ENCODE measurements at places on chromosomes 4 and X.

DNA sequence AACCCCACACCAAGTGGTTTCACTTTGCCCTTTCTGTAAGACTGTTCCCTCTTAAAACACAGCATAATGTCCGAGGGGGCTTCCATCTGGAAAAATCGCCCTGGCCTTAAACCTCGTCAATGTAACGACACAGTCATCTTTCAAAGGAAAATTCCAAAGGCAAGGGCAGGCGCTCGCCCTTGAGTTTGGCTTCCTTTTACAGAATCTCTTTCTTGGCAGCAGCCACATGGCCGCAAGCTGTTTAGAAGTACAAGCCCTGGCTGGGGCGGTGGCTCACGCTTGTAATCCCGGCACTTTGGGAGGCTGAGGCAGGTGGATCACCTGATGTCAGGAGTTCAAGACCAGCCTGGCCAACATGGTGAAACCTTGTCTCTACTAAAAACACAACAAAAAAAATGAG is 27.1 kb upstream of the GRPEL1 start:
- no peak for DNase-seq

- no peak for DNase-seq
Observed at GRCh38 chr4:7903791-7904516, 35.7 kb downstream of the AFAP1 start.

- DNase-seq: no peak
Observed at GRCh38 chr4:159235779-159236368, 133.0 kb downstream of the RAPGEF2 start.

DNA sequence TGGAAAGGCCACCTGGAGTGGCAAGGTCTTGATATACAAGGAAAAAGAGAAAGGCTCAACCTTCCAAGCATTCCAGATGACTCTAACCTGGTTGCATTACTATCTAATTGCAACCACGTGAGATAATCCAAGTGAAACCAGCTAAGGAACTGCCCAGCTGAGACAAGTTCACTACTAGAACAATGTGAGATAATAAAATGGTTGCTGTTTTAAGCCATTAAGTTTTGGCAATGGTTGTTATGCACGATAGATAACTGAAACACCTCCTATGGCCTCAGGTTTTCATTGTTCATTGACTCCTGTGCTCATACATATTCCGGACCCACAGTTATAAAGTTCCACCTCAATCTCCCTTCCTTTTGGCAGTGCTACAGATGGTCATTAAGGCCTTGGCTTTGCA is 9.2 kb upstream of the CXorf66 start:
- no peak for DNase-seq

- no peak for DNase-seq
Observed at GRCh38 chrX:153944140-153944799, at the start of gene RENBP. RENBP (minus strand) TSS chrX:153944643; CDS start chrX:153944610, 33 bp downstream.

DNA sequence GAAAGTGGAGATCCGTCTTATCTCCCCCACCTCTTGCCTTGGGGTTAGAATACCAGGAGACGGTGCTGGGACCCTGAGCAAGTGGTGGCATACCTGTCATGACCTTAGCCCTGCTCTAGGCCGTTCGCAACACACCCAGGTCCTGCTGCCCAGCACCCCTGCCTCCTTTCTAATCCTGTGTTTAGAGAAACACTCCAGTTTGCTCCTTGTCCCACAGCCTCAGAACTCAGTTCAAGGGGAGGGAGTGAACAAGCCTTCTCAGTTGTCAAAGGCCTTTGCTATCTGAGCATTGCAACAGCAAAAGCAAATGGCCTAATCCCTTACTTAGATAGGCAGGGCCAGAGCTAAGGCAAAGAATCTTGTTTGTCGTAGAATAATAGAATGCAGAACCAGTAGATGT is 67.9 kb downstream of the CHRNA9 start:
- no peak for DNase-seq

DNA sequence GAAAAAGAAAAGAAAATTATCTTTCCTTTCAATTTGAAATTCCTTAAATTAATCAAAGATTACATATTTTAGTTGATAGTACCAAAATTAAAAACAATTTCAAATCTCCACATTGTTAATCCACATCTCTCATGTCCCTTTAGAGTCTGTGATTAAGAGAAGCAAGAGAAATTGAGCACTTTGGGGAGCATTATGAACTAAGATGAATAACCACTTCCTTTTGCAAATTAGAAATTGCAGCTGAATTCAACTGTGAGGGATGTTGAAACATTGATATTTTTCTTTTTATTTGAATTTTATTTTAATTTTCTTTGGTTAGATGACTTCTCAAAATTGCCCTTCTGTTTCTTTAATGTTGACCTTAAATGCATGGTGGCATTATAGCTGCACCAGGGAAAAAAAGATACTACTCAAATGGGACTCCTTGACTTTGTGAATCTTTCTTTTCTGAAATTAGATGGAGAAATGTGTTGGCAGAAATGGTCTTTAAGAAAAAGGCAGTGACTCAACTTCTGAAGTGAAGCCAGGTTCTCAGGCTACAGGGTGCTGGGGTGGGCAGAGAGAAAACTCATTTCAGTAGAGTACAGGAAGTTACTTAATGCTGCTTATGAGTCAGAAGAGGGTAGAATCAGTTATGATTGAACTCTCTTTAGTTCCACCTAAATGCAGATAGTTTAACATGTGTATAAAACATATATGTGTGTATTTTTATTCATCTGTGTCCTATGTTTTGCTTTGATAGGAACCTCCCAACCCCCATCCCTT is 92.0 kb upstream of the TNIP3 start:
- DNase-seq: no peak

GRCh38 chr4:110294165-110294564 is 95.8 kb upstream of the ELOVL6 start:
- no peak for DNase-seq

GRCh38 chr4:4791299-4792111 is 68.0 kb upstream of the MSX1 start:
- DNase-seq: no peak

DNA sequence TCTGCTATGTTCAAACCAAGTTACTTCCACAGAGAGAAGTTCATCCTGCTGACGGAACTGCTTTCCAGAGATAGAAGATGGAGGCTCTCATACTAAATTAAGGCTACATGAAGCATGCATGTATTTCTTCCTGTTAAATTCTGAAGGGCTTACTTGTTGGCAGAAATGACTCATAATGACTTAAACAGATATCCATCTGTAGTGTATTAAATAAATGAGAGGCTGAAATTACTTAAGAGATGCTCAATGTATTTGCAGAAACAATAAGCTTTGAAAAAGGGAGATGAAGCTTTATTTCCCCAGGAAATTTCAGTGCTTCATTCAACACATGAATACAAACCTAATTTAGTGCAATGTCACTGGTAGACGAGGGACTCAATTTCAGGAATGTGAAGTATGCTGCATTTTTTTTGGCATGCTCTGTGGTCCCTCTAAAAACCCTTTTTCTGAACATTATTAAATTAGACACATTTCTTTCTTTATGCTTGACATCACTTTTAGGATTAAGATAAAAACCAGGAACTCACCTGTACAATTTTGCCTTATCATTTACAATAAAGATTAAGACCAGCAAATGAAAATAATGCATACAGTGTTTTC is 759.1 kb upstream of the POU3F4 start:
- no peak for DNase-seq

- DNase-seq: no peak
Observed at GRCh38 chr4:80462621-80463091, 127.1 kb downstream of the CFAP299 start.

DNA sequence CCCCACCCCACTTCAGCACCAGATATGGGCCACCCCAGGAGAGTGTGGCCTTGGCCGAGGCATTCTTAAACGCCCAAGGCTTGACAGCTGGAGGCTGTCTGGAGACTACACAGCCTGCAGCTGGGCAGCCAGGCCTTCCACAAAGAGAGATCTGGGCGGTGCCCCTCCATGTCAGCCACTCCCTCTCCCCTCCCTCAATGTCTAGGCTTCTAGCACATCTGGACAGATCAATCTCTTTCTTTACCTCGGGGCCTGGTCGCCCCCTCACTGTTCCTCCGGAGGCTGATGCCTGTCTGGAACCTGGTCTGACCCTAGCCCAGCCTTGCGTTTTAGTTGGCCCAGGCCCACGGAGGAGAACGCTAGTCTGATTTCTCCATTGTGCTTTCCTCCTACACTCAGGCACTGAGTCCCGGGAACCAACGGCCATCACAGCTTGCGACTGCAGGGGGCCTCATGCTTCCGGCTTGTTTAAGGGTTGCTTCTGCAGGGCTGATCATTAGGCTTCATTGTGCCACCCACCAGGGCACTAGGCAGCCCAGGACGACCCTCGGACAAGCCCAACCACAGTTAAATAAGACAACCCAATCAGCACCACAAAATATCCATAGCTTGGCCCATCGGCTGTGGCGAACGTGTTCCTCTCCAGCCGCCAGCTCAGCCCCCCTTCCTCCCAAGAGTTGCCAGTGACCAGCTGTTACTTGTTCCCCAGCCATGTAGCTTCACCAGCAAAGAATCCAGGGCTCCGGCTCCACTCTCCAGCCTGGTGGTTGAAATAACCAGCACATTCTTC is 200.6 kb downstream of the BCOR start:
- DNase-seq: no peak

- DNase-seq: no peak
Observed at GRCh38 chr4:82618103-82618720, 56.4 kb upstream of the TMEM150C start.

DNA sequence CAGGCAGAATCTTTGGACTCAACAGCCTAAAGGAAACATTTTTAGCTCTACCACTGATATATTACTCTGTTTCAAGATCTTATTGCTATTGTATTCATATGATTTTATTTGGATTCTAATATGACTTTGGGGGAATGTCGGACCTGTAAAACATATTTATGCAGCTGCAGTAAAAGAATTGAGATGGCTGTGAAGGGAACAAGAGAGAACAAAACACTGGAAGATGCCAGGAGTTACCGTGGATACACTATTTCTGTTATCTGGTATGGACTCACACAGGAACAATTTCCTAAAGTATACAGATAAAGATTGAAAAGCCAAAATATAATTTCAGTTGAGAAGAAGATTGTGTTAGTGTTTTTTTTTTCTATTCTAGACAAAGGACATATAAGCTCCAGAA is 113.0 kb upstream of the DCLK2 start:
- DNase-seq: no peak

GRCh38 chr4:37393889-37394288 is 149.3 kb downstream of the NWD2 start:
- no peak for DNase-seq

GRCh38 chr4:90142081-90142480 is 14.9 kb downstream of the CCSER1 start:
- no peak for DNase-seq

GRCh38 chr4:72564184-72564583 is 4.8 kb downstream of the ADAMTS3 start:
- no peak for DNase-seq

- DNase-seq: no peak
Observed at GRCh38 chr4:176125063-176125462, 59.4 kb downstream of the WDR17 start.

Data from NCI-H1417 treated with DMSO at 0.1 percent for 48 hours (cell line).